Stimulated activated effector memory CD8-positive, alpha-beta T cell treated with anti-CD3 and anti-CD28 coated beads, Interleukin-12 subunit alpha, Interleukin-12 subunit beta, amount 100 ng/mL, for 72 hours (primary cell): ENCODE measurements at places on chromosomes 1 and 21.
A peak's percentile ranks its signal among the peaks of the same experiment; 100 is the strongest.

DNA sequence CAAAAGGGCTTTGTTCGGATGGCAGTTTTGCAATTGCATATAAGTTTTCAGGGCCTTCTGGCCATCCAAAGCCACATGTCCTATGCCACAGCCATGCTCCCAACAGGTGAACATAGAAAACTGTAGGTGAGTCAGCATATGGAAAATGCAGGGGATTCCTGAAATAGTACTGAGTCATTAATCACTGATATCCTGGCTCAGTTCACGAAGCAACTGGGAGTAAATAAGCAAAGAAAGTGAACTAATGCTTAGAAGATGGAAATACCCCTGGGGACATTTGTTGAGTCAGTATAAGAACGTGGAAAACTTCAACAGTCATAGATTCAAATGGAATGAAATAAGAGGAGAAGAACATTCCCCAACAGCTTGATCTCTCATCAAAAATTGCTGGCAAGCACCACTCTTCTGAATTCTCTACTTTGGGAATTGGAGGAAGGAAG is 148.9 kb upstream of the RUNX1 start:
- DNase-seq, result no peak

DNA sequence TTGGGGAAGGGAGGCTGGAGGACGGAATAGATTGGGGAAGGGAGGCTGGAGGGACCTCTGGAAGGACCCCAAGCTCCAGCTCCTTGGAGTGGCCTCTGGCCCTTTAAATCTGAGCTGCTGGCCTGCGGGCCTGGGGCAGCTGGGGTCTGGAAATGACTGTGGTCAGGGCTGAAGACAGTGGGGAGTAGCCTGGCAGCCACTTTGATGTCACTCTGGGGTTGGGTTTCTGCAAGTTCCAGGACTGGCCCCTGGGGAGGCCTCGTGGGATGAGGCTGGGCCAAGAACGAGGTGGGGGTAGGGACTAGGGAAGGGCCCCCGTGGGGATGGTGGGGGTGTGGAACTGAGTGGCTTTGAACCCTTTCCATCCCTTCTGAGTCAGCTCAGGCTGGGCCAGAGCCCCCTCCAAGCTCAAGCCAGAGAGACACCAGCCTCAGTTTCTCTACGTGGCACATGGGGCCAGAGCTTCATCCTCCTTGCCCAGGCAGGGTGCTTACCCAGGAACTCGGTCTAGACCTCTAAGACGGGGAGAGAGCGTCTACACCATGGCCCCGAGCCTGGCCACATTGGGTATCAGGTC is 59.7 kb downstream of the ALPL start:
- DNase-seq, result no peak

- no peak for DNase-seq
Measured at GRCh38 chr1:44820328-44821239, 12.3 kb downstream of the BTBD19 start.

DNA sequence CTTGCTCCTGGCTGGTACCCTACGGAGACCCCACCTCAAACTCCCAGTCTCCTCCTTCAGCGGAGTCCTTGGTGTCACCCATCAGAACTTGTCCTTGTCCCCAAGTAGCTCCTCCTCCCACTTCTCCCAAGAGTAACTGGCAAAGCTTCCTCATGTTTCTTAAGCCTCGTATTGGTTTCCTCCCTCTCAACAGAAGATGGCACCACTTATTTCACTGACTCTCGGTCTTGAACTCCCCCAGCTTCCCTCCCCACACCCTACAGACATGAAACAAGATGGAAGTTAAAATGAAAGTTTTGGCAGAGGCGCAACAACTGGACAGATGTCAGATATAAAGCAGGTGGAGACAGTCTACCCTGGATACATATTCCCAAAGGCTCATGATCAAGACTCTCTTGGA is 13.4 kb downstream of the RAB7B start:
- no peak for DNase-seq

DNA sequence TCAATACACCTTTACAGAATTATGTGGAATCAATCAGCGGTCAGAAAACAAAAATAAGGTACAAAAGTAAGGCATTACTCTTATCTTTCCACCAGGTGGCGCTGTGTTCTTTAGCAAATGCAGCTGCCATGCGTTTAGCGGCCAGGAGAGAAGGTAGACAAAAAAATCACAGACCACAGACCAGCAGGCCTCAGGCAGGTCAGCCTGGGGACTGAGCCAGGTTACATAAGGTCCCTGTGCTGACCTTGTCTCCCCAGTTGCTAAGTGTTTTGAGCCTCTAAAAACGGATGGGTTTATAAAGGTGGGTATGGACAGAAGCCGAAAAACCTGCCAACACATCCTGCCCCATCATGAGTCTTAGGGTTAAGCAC is 2.8 kb downstream of the RGS16 start:
- peak; percentile 65 for DNase-seq

DNA sequence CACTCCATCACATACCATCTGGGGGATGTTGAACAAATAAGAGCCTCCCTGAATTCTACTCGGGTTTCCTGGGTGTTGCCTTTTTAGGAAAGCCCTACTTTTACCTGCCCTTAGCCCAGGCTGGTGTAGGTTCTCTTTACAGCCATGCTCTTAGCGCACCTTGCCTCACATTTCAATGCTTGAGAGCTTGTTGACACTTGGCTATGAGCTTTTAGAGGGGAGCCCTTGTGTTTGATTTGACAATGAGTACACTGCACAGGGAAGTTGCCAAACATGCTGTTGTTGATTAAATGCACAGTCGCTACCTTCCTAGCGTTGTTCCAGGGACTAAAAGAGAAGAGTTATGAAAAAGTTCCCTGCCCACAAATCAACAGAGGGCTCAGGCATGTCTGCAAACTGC is 103.8 kb downstream of the TRABD2B start:
- no peak for DNase-seq

DNA sequence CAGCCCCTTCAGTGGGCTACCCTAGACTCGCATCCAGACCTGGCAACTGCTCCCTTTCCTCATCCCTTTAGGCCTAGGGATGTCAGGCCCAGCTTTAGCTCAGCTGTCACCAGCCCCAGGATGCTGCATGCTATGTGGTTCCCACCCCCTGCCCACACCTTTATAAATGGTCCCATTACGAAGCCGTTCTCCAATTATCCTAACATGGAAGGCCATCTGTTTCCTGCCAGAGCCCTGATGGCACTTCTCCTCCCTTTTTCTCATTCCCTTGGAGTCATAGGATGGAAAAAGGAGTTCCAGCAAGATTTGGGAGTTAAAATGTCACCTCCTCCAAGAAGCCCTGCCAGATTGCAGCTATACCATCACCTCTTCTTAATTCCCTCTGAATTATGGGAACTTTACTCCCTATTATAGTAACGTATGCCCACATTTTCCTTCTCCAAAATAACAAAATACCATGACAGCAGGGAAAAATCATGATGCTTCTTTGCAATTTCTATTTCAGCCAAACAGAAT is 205.0 kb upstream of the GRIK3 start:
- DNase-seq, result no peak

GRCh38 chr1:21573971-21574465 is 64.8 kb downstream of the ALPL start:
- no peak for DNase-seq

- no peak for DNase-seq
Measured at GRCh38 chr1:7248549-7249199, 463.4 kb downstream of the CAMTA1 start.
